ENCODE measurements at places on chromosomes 6 and 20.

GRCh38 chr20:11496380-11496779 lies 421.3 kb upstream of the BTBD3 start:
- no peak for DNase-seq

DNA sequence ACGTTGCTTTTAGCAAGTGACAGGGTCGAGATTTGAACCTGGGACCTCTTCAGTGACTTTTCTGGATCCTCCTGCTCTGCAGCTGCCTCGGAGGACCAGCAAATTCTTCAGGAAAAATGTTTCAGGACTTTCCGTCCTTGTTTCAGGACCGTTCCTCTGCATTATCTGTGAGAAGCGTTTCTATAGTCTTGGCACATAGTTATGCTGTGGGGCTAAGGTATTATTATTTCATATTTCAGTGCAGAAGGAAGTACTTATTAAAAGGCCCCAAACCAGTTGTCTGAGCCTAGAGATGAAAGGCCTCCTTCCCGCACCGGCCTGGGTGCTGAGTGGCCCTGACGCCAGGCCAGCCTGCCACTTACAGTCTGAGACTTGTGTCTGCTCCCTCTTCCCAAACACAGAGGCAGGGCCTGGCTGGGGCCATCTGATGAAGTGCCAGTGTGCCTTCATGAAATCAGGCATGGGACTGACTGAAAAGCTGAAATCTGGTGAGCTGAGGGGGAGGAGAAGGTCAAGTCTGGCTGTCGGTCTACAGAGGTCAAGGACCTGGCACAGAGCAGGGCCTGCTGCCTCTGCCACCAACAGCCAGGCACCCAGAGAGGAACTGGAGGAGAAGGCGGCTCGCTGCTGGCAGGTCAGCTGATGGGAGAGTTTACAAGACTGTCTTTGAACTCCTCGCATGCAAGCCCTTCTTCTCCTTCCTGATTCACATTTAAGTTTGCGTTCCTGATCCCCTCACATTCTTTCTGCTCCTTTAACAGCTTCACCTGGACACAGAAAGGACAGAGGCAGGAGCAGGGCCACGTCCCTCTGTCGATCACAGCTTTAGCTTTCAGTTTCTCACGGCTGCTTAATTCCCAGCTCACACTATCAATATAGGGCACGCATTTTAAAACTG lies 8.9 kb upstream of the QKI start:
- peak; percentile 6 for DNase-seq

DNA sequence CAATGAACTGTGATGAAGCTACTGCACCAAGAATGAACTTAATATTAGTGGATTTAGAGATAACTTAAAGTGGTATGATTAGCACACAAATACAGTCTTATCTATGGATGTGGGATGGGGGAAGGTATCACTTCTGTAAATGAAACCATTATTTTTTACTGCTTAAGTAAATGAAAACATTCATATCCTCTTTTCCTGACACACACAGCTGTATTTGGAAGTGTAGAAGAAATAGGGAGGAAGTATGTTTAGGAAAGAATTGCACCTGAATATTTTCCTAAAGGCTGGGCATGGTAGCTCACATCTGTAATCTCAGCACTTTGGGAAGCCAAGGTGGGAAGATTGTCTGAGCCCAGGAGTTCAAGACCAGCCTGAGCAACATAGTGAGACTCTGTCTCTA lies 96.8 kb downstream of the HIVEP2 start:
- DNase-seq: no peak

DNA sequence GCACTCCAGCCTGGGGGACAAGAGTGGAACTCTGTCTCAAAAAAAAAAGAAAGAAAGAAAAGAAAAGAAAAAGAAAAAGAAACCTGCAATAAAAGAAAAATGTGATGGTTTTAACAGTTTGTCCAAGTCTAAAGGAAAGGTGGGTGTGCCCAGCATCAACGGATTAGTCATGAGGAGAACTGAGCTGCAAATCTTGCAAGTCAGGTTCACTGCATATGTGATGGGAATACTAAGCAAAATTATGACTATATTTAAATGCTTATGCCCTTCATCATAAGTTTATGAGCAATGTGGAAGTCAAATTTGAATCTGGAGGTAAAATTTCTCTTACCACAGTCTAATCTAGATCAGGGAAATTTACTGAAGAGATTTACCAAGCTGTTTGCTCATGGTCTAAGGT lies 13.1 kb upstream of the CDK19 start:
- no peak for DNase-seq

GRCh38 chr6:149248693-149249369 lies 68.7 kb upstream of the TAB2 start:
- DNase-seq: no peak

DNA sequence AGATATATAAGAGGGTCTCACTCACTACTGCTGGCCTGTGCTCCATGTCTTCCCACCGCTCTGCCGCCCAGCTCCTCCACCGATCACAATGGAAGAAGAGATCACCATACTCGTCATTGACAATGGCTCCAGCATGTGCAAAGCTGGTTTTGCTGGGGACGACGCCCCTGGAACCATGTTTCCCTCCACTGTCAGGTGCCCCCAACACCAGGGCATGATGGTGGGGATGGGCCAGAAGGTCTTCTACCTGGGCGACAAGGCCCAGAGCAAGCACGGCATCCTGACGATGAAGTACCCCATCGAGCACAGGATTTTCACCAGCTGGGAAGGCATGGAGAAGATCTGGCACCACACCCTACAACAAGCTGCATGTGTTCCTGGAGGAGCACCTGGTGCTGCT lies 24.3 kb downstream of the TMEM74B start:
- DNase-seq: no peak

DNA sequence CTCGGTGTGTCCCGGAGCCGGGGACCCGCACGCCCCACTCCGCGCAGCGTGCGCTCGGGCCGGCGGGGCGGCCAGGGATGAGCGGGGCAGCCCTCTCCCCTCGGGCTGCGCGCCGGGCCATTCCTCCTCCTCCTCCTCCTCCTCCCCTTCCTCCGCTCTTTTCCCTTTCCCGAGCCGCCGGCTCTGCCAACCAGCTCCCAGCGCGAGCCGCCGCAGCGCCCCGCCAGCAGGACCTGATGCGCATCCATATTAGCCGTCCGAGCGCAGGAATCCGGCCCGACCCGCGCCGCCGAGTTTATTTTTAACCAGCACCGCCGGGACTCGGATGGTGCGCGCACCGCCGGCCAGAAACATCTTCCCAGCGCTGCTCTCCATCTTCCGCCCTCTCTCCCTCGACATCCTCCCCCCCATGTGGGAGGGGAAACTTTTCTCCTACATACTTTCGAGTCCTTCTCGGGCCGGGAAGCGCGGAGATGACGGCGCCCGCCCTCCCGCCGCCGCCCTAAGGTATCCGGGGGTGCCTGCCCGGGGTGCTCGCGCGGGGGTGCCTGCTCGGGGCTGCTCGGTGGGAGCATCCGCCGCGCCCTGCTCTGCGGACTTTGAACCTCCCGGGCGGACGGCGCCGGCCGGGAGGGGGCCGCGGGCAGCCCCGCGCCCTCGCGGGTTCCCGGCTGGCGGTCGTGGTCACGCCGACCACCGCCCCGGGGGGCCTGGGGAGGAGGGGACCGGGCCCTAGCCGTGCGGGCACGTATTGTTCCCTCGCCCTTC lies 619 bp downstream of the RREB1 start:
- DNase-seq: peak; percentile 32

DNA sequence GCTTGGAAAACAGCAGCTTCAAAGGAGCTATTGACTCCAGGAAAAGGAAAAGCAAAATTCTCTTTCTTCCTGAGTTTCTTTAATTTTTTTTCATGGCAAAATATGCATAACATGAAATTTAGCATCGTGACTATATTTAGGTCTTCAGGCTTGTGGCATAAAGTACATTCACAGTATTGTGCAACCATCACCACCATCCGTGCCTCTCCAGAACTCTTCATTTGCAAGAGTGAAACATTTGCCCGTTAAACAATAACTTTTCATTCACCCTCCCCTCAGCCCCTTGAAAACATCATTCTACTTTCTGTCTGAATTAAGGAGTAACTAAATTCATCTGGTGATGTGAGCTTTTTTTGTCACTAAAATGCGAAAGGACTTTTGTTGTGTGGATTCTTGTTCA lies 251.7 kb downstream of the PHACTR1 start:
- DNase-seq: no peak

DNA sequence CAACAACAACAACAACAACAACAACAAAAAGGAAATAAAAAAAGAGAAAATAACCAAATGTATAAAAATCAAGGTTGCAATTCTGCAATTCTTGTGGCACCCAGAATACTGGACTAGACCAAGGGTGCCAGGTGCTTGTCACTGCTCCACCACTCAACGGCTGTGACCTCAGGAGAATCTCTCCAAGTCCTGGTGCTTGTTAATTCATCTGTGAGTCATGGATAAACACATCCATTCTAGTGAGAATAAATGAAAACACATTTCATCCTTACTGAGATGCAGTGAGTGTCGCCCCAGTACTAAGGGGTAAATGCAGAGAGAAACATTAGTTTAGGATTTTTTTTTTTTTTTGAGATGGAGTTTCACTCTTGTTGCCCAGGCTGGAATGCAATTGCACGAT lies 32.0 kb downstream of the HLA-C start:
- DNase-seq: no peak

All from activated CD4-positive, alpha-beta T cell treated with anti-CD3 and anti-CD28 coated beads for 4 hours (primary cell).